ENCODE measurements at places on chromosomes 11 and 22.

GRCh38 chr11:75725547-75726320 is 8.1 kb downstream of the MOGAT2 start:
- DNase-seq, result no peak

DNA sequence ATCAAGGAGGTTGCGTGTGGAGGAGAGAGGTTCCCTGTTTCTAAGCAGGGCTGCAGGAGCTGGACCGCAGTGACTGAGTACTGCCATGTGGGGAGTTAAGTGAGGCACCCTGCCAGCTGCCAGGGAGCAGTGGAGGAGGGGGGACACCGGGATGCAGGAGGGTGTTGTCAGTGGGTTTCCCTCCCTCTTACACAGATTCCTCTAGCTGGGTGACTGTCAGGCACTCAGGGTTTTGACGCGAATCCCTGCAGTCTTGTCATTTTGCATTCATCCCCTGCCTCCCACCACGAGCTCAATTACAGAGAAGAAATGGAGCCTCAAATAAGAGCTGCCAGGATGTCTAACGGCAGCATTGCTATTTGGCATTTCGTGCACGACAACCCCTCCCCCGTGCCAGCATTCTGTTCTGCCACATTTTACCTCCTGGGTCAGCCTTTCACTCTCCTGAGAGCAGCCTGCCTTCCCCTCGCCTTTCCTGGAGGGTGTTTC is 119.8 kb upstream of the SORL1-AS1 start:
- DNase-seq, result no peak

- no peak for DNase-seq
These were observed 1.6 kb upstream of the HORMAD2 start for GRCh38 chr22:30078320-30079311.

DNA sequence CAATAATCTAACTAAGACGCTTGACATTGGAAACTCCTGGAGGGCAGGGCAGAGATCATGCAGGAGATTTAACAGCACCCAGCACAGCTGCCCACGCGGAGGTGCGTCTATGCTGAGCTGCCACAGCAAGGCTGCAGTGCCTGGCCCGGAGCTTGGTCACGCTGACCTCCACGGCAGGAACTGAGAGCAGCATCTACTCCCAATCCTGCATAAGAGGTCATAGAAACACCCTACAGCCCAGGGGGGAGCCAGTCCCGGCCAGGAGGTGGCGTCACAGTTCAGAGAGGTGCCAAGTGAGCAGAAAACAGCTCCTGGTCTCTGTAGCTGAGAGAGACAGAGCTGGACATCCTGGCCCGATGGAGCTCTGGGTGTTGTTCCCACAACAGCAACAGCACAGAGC is 121.1 kb upstream of the TMEM45B start:
- DNase-seq, result no peak

DNA sequence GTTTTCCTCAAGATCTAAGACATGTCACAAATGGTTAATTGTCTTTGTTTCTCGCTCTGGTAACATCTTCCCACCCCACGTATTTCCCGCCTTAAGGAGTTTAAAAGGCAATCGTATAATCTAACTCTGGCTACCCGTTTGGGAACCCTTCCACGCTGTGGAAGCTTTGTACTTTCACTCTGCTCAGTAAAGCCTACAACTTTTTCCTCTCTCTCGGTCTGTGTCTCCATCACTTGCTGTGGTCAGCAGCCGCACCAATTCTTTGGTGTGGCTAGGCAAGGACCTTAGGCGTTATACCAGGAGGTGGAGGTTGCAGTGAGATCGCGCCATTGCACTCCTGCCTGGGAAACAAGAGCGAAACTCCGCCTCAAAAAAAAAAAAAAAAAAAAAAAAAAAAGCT is 1430.1 kb downstream of the LRRC4C start:
- no peak for DNase-seq
